Skeletal muscle cell (primary cell): ENCODE measurements at places on chromosomes 3 and 15.

DNA sequence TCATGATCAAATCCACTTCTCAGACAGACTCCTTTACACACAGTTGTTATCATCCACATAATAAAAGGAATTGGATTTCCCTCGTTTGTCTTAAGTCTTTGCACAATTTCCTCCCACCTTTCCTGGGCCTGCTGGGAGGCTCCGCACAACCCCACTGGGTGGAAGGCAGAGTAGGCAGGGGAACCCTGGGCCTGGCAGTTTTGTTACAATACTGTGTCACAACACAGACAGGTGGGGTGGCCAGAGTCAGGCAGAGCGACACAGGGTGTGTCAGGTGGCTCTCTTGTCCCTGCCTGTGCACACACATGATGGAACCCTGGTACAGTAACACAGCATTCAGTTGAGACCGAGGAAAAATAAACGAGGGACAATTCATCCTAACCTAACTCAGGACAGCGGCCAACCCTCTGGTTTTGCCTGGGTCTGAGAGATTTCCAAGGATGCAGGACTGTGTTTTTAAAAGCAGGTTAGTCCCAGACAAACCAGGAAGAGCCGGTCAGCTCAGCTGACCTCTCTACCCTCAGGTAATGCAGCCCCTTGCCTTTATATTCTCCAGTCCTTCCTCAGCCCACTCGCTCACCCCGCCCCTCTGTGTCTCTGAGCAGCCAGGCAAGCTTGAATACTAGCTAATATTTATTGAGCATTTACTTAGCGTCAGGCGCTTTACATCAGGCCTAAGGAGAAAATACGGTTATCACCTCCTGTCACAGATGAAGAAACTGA lies 8.8 kb upstream of the FAM174B start:
- DNase-seq = no peak

GRCh38 chr15:88904257-88904623 lies 8.9 kb upstream of the HAPLN3 start:
- DNase-seq = no peak

DNA sequence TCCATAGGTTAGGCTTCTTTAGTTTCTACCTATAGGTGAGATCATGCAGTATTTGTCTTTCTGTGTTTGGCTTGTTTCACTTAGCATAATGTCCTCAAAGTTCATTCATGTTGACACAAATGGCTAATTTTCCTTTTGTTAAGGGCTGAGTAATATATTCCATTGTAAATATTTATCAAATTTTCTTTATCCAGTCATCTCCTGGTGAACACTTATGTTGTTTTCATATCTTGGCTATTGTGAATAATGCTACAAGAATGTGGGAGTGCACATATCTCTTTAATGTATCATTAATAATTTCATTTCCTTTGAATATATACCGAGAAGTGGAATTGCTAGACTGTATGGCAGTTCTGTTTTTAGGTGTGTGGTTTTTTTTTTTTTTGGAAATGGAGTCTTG lies 250.9 kb upstream of the SEMA6D start:
- no peak for DNase-seq

GRCh38 chr15:67820992-67821783 lies 4.1 kb upstream of the SKOR1 start:
- DNase-seq = no peak

- DNase-seq = peak; percentile 29
Measured at GRCh38 chr3:183697610-183698317, at the start of gene YEATS2. Gene YEATS2, plus strand, starts transcription at chr3:183697797. Its CDS starts 17,366 bp downstream, at chr3:183715163.

- DNase-seq = peak; percentile 86
Measured at GRCh38 chr3:171044835-171045793, 18.6 kb upstream of the SLC2A2 start.

DNA sequence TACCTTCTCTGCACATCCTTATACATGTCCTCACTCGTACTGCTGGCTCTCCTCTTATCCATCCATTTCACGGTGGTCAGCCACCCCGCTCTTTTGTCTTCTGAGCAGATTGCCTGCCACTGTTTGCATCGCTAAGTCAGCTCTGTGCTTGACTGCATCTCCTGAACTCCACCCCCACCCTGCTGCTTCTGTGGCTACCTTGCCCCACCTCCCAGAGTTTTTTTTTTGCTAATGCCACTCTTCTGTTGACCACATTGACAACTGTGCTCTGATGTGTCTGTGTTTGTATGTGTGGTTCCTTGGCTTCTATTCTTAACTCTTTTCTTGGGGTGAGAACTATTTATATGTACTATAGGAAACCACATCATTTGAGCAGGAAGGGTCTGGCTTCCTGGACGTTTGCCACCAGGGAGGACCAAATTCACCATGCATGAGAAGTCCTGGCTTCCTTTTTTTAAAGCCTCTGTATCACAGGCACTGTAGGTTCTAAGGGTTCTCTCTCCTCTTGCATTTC lies 12.8 kb upstream of the MTMR10 start:
- DNase-seq = no peak

DNA sequence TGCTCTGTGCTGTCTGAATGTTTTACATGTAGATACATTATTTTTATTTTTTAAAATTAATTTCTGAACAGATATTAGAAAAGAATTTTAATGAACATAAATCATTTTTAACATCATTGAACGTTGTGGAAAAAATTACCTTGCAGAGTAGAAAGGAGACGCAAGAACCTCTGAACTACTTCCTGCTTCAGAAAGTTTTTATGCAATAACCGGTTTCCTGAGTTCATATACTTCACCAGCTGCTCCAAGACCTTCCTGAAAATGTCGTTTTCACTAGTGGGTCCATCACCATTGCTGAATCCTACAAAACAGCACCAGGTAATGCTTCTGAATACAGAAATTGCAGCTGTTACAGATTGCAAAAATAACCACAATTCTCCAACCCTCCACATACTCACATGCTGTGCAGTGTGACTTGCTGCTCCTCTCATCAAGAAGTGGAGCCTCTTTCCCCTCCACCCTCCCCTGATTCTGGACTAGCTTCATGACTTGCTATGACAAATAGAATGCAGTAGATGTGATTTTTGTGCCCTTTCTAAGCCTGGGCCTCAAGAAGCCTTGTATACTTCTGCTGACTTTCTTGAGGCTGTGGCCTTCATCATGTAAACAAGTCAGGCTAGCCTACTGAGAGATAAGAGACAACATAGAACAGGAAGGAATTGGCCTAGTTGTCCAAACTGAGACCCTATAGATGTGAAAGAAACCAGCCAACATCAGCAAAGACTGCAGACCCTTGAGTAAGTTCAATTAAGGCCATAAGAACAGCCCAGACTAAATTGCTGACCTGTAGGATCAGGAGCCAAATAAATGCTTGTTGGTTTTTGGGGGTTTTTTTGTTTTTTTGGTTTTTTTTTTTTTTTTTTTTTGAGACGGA lies 80.4 kb downstream of the TRANK1 start:
- no peak for DNase-seq

GRCh38 chr3:134839422-134839821 lies 44.4 kb downstream of the EPHB1 start:
- no peak for DNase-seq

GRCh38 chr3:15978801-15979200 lies 181.0 kb upstream of the ANKRD28 start:
- no peak for DNase-seq

DNA sequence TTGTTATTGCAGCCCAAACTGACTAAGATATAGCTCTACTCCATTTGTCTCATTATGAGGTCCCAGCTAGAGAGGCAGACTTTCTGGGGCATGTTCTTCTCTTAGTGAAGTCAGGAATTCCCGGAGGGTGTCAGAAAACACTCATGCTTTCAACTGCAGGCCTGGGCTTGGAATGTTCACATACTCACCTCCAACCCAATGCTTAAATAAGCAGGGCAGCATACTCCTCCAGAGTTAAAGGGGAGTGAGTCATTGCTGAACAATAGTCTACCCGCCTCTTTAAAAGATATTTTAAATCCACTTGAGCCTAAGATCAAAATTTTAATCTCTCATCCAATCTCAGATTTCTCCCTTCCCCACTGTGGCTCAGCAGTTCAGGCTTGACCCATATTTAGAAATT lies 167.8 kb upstream of the DPH6 start:
- peak; percentile 52 for DNase-seq

DNA sequence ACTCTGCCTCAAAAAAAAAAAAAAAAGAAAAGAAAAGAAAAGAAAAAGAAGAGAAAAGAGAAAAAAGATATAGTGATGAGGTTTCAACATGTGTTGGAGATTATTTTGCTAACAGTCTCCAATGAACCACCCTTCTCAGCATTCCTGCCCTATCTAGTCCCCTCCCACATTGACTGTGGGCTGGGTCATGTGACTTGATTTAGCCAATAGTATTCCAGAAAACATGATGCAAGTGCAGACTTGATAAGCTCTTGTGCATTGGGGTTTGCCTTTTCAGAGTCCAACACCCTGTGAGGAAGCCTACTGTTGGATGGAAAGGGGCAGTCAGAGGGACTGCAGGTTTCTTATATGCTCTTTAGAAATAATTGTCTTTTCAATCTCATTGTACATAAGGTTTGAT lies 37.8 kb upstream of the MED12L start:
- DNase-seq = no peak

- DNase-seq = peak; percentile 53
Measured at GRCh38 chr3:101828691-101829436, 20.4 kb upstream of the NFKBIZ start.

DNA sequence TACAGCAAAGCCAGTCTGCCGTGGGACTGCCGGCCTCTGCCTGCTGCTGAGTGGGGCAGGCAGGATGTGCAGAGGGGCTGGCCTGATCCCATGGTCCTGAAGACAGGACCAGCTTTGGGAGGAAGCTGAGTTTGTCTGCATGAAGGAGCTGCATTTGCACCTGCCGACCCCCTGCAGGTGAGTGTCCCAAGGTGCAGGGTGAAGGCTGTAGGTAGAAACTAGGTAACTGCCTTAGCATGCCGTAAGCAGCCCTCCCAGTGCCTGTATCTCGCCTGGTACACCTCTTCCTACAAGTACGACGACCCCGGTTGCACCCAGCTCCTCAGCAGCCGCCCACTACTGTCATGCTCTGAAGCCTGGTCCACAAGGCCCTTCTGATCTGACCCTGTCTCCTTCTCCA lies 34.9 kb downstream of the AMOTL2 start:
- DNase-seq = no peak

GRCh38 chr3:127768346-127769008 lies 53.8 kb downstream of the MGLL start:
- DNase-seq = peak; percentile 85

DNA sequence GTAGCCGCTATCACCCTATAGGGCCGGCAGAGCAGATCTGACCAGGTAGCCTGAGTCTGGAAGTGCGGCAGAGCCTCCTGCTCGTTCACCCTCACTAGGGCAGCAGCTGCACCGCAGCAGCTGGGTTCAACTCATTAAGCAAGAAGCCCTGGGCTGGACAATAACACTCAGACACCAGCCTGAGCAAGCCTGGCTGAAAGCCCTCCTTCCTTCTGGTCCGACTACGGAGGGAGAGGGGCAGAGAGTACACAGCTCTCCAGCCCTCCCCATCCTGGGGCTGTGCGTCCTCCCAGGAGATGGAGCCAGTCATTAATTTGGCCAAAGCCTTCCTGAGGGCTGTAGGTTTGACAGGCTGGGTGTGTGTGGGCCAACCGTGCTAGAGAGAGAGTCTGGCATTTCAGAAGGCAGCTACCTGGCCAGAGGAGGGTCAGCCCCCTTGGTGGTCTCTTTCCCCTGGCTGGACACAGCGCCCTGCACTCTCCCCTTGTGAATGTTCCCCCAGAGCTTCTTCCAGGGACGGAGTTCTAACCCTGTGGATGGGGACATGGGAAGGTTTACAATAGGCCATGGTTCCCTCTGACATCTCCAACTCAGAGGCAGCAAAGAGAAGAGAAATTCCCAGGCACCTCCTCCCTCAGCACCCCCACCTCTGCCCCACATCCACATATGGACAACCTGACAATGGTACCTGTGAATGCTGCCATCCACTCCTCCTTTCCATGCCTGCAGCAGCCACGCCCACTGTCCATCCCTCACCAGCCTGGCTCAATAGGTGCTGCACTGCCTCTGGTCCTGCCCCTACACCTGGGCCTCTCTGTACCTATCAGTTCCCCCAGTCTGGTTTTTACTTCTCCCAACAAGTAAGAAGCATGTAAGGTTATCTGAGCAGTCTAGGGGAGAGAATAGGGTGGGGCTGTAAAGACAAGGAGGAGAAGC lies 6.5 kb downstream of the CHRNB4 start:
- no peak for DNase-seq

DNA sequence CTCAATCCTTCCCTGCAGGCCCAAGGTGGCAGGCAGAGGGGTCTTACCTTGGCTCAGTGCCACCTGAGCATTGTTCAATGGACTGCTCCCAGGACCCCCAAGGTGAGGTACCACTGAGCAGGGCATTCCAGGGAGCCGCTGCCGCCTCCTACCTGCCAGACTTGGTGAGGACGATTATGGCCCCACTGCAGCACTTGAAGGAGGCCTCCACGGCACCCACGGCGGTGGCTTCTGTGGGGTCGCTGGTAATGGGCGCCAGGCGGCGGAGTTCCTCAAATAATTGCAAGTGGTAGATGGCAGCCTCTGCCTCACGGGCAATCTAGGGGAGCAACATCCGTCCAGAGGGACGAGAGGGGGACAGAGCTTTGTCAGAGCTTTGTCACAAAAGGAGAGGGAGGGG lies 4.7 kb upstream of the GRAMD2A start:
- no peak for DNase-seq

DNA sequence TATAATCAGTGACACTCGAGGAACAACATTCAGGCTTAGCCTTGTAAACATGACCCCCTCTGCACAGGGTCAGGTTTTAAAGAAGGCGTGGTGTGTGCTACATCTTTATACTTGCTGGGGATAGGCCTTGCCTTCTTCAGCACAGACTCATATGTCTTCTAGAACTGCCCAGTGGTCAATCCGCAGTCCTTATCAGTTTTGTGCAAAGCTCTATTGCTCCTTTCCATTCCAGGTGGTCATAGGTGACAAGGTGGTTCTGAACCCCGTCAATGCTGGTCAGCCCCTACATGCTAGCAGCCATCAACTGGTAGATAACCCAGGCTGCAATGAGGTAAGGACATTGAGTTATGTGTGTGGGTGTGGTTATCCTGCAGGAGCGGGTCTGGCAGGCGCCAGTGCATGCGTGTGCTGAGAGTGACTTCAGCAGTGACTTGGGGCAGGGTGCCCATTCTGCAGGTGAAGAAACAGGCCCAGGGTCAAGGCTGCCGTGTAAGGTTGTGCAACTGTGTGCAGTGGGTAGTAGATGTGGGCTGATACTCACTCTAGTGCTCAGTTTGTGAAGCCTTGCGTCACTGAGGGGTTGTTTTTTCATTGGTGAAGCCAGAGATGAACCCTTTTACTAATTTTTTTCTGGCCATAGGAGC lies 150.9 kb downstream of the ITPR1 start:
- no peak for DNase-seq

GRCh38 chr15:92807971-92808571 lies 92.1 kb upstream of the CHD2 start:
- no peak for DNase-seq
